ENCODE measurements at places on chromosomes 7 and 10.

DNA sequence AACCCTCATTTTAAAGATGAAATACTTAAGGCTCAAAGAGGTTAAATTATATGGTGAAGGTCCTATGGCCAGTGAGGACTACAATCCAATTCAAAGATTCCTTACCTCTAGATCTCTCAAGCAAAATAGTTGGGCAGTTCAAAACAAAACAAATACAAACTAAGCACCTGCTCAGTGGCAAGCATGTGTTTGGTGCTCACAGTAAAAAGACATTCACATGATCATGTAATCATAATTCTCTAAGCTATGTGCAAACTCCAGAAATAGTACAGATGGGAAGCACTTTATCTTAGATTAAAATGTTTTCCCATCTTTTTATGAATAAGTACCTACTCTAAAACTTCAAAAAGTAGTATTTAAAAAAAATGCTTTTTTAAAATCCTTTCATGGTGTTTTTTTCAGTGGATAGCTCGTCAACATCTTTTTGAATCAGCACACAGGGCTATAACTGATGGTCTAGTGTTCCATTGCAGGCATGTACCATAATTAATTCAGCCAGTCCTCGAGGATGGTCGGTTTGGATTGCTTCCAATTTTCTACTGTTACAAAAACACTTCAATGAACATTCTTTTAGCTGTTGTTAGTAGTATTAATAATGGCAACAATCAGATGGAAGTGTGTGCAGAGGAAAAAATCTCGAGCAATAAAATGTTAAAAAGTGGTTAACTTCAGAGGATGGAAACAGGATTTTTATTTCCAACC lies 58.4 kb downstream of the CHCHD3 start:
- DNase-seq: no peak

- no peak for DNase-seq
These were observed 412.6 kb upstream of the C7orf33 start for GRCh38 chr7:148177972-148178371.

DNA sequence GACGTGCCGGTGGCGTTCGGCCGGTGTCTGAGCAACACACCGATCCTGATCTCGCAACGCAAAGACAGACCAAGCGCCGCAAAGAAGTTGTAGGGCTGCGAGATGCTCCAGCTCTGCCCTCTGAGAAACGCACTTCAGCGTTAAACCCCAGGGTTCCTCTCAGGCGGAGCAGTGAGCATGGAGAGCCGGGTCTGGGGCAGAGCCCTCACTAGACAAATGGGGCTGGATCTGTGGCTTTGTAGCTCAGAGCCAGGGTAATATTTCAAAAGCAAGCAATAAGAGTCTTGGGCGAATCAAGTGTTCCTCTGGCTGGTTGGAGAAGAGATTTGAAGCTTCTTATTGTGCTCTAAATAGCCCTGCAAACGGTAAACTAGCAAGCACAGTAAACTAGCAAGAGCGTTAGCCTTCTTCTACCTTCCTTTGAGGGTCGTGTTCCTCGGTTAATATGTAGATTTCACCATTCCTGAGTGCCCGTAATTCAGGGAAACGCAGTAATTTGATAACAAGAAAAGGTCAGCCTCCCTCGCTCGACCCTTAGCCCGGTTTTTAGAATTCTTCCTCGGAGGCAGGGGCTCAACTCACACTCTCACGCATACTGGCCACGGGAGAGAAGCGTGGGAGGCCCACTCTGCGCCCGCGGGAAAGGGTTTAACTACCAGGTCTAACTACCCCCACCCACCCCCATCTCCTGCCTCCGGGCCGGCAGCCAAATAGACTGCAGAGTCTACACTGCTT lies 6.7 kb downstream of the SKAP2 start:
- DNase-seq: no peak

DNA sequence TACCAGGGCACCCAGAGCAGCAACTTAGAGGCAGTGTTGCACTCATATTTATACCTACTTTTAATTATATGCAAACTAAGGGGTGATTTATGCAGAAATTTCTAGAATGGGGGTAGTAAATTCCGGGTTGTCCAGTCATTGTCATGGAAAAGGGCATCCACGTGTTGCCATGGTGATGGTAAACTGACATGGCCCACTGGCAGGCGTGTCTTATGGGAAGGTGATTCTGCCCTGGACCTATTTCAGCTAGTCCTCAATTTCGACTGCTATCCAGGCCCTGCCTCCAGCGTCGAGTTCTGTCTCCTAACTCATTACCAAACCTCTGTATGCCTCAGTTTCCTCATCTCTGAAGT lies 12.8 kb downstream of the SNX8 start:
- DNase-seq: no peak

- no peak for DNase-seq
These were observed 70.8 kb downstream of the FRMD4A start for GRCh38 chr10:14259696-14260566.

DNA sequence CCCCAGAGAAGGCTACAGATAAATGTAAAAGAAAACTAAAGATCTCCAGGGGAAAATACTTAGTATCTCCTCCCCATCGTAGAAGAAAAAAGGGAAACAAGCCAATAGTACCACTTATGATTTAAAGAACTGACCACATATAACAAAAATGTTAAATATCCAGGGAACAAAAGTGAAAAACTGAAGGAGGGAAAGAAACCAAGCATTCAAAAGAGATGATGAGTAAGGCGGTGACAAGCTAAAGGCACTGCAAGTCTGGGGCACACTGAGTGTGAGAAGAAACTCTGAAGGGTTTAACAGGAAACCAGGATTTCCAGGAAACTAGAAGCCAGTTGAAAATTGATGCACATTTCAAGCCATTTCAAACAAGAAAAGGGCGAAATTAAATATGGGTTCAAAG lies 226.3 kb downstream of the AHR start:
- no peak for DNase-seq

DNA sequence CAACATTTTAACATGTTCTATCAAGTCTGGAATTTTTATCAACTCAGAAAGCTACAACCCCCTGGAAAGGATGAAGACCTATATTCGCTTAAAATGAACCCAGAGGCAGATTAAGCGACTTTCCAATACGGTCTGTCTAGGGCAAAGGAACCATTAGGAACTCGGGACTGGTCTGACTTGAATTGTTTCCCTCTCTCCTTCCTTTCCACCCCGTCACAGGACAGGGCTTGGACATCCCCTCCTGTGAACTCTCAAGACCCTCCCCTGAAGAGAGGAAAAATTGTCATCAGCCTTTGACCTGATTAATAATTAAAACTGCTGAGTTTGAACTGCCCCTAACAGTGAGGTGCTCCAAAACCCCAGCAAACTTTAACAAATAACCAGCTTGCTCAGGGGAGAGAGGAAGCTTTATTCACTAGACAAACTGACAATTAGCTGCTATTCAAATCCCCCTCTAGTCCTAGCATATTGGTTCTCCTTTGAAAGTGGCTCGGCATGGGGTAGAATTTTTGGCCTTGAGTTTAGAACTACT lies 22.6 kb upstream of the SLF2 start:
- no peak for DNase-seq

- peak; percentile 12 for DNase-seq
These were observed 370.6 kb upstream of the IGFBP3 start for GRCh38 chr7:46291601-46292150.

- DNase-seq: peak; percentile 59
These were observed 757 bp downstream of the ANKIB1 start for GRCh38 chr7:92246360-92247101.

GRCh38 chr10:55519264-55519663 lies 718.2 kb upstream of the PCDH15 start:
- DNase-seq: no peak

GRCh38 chr7:95772298-95772770 lies at the start of gene DYNC1I1:
TSS of gene DYNC1I1 (plus strand) at chr7:95772554. CDS start at chr7:95804730, 32,176 bp downstream.
- peak; percentile 78 for DNase-seq

- no peak for DNase-seq
These were observed 67.5 kb downstream of the PWWP2B start for GRCh38 chr10:132464256-132465192.

DNA sequence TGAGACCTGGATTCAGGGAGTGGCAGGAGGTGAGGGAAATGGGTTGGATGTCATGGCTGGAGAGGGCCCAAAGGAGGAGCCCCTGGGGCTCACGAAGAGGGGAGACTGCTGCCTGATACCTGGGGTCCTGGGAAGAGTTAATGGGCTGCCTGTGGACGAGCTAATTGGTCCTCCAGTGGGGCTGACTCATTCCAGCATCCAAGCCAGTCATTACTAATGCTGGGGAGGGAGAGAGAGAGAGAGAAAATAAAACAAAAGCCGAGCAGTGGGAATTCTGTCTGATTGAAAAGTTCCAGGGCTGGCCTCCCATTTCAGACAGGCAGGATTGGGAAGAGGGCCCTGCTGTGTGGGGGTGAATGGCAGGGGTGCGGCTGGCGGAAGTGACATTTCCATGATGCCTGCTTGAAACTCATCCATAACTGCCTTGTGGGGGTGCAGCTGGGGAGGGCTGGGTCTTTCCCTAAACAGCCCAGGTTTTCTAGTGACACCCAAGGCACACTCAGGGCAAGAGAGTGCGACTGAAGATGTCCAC lies 297.8 kb downstream of the RPS24 start:
- DNase-seq: no peak

DNA sequence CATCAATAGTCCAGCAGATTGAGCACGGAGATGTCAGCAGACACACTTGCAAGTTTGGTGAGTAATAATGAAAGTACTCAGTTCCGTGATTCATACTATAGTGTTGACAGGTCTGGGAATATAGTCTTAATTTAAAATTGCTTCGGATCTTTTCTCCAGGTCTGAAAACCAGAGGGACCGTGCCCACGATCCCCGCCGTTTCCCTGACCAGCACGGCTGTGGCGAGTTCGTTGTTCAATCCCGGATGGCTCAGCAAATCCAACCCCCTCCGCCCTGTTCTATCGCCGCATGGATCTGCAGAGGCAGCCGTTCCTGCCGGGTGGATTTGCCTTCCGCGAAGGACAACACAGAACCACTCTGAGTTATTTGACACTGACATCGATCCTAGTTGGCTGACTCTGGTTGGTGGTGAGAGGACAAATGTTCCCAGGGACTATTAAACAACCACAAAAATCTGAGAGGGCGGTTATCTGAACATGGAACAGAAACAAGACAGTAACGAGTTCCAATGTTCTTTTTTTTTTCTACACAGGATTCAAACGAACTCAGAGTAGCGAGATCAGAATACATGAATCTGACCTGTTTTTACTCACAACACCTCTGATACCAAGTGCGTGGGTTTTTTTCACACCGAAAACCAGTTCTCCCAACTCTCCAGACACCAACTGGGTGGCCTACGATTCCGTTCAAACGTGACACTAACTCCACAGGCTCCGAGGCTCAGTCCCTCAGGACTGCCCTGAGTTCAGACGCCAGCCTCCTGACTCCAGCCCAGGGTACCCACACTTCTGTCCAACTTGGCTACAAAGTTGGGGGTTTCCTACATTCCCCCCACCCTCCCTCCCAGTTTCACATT lies 52.7 kb downstream of the RBM17 start:
- DNase-seq: peak; percentile 83

DNA sequence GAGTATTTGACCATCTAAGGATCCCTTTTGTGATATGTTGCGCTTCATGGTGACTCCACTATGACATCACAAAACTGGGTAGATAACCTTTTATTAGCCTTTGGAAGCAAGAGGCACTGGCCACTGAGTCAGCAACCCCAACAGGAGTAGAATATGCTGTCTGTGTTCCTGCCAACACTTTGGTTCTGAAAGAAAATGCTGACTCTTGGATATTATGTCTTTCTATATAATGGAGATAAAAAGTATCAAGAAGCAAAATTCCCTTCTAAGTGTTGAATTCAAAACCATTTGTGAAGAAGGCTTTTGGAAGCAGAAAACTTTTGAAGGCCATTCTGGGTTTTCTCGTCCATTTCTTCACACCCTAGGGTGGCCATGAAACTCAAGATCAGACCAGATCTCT lies 346.2 kb upstream of the LRGUK start:
- DNase-seq: no peak

GRCh38 chr10:62744136-62744535 lies 60.4 kb upstream of the ADO start:
- DNase-seq: no peak

GRCh38 chr10:33352175-33352574 lies 17.7 kb upstream of the NRP1 start:
- no peak for DNase-seq

Data from GM13977 (cell line).